ENCODE measurements at places on chromosomes 3 and 15. TPM values are rescaled to one million over a fixed set of nuclear protein-coding genes. Genes with fewer than 3 reads are reported as not detected.

The CIDEC gene
- total RNA-seq = not detected

The CEP19 gene
- 4.7 TPM for total RNA-seq

The BOC gene
- 11.7 TPM for total RNA-seq

The CKMT1A gene
- not detected for total RNA-seq

The MEGF11 gene
- total RNA-seq = not detected

The CHRD gene
- total RNA-seq = 0.34 TPM

The CIB2 gene
- total RNA-seq = 10.3 TPM

The USP4 gene
- total RNA-seq = 16.8 TPM

The PTPRG gene
- 57.1 TPM for total RNA-seq

The SLC38A3 gene
- total RNA-seq = not detected

The SERINC4 gene
- under 0.01 TPM for total RNA-seq

The PRR20G gene
- not detected for total RNA-seq

The ZNF660 gene
- 0.69 TPM for total RNA-seq

The CCK gene
- total RNA-seq = not detected

The SEMA5B gene
- total RNA-seq = not detected

The SI gene
- total RNA-seq = not detected

The GHRL gene
- not detected for total RNA-seq

The SLC28A2 gene
- total RNA-seq = not detected

Data from melanocyte of skin (primary cell).